ENCODE measurements at places on chromosomes 16 and 17.

DNA sequence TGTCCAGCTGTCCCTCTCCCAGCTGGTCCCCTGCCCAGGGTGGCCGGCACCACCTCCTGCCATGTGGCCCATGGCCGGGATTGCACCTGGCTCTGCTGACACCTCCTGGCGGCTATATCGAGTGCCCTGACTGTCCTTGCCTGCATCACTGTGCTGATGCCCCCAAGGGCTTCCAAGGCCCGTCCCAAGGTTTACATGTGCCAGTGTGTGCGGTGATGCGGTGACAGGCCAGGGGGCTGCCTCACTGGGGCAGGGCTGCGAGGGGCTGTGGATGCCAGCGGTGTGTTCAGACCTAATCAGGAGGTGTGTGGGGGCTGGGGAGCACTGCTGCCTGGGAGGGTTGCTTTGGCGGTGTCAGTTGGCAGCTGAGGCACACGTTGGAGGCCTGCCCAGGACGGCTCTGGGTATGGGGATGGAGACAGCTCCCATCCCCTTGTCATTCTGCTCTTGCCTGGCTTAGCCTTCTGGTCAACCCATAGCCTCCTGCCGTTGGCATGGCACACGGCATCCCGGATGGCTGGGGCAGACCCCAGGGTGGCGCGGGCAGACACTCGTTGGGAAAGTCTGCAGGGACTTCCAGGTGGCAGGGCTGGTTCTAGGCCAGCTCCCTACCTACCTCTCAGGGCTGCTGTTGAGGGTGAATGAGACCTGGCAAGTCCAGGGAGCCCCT lies 5.5 kb downstream of the MAP2K3 start:
- no peak for ATAC-seq

DNA sequence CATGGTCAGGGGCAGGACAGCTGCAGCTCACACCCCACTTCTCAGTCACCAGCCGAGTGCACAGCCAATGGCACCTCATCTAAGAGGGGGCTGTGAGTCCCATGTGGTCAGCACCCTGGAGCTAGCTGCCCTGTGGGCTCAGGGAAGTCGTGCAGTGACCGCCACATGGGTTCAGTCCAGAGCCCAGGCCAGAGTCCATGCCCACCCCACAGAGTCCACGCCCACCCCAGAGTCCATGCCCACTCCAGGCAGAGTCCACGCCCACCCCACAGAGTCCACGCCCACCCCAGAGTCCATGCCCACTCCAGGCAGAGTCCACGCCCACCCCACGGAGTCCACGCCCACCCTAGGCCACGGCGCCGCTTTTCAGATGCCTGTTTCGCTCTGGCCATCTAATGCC lies 24.1 kb downstream of the SLC7A5 start:
- no peak for ATAC-seq

DNA sequence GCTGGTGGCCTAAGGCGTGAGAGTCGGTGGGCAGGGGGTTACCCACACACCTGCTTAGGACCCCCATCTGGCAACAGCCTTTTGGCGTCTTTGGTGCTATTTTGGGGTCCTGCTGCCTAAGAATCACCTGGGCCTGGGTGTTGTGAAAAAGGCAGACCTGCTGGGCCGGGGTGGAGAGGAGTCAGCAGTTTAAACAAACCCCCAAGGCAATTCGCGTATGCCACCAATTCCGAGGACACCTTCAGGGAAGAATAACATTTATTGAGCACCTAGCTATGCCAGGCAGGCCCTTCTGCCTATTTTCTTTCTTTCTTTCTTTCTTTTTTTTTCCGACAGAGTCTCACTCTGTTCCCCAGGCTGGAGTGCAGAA lies 53.9 kb upstream of the TOB1 start:
- no peak for ATAC-seq

- ATAC-seq, result no peak
These were observed 10.8 kb downstream of the TP53 start for GRCh38 chr17:7676533-7676932.

GRCh38 chr17:80441133-80441578 lies 26.2 kb downstream of the ENDOV start:
- ATAC-seq, result no peak

DNA sequence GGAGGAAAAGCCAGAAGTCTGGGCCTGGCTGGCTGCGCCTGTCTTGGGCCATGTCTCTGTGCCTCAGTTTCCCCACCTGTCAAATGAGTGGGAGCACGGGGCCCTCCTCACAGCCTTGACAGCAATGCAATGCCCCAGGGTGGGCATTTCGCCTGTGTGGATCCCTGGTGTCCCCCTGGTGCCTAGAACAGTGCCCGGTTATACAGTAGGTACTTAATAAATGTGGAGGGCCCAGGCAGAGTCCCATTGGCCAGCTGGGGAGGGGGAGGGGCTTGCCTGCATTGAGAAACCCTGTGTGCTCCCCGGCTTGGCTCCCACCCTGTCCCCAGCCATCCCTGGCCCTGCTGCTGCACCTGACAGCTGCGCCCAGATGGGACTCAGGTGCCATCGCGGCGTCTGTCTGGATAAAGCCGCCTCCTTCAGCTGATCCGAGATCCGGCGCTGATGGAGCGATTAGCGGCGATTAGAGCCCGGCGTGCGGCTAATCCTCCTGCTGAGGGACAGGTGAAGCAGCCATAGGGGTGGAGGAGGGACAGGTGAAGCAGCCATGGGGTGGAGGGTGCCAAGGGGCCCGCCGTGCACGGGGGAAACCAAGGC lies 12.4 kb downstream of the ZFPM1 start:
- no peak for ATAC-seq

DNA sequence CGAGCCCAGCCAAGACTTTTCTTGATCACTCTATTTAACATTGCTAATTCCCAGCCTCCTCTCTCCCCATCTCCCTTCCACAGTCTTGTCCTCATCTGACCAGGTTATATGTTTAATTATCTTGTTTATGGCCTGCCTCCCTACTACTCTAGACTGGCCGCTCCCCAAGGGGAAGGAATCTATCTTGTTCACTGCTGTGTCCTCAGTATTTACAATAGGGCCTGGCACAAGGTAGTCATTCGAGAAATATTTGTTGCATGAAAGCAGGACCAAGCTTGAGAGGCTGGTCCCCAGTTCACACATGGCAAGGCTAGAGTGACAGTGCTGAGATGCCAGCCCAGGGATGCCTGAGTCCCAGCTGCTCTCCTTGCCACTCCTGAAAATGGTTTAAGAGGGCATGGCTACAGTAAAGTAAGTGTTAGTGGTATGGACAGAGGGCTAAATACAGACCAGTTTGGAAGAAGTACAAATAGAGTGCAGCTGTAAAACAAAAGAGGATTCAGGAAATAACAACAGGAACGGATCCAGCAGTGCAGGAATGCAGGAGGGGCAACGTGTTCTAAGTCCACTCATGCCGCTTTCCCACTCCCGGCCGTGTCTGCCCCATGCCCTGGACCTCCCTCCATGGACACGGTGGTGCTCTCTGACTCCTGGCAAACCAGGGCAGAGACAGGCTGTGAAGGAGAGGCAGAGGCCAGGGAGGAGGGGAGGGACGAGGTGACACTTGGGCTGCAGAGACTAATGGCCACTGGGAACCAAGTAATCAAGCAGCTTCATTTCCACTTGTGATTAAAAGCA lies 65.6 kb downstream of the TOM1L2 start:
- ATAC-seq, result no peak

DNA sequence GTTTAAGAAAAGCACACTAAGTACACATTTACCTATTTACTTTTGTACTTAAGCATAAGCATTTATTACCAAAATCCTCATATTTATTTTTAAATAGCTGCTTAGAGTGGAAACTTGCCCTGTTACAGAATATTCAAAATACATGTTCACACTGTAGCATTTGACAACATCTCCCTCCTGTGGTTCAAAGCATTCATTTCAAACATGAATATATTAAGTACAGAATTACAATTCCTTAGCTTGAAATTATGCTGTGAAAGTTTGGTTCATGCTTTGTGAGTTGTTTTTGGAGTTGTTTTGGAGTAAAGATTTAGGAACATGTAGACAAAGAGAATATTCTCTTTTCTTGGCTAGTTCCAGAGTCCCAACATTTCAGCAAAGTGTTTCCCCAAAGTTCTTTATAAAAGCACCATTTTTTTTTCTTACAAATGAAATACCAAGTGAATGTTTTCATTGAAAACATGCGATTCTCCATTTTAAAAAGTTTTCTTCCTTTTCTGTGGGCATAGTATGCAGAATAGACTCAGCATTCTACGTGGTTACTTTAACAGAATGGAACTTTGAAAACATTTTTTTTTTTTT lies 33.2 kb downstream of the TUBD1 start:
- ATAC-seq, result no peak

DNA sequence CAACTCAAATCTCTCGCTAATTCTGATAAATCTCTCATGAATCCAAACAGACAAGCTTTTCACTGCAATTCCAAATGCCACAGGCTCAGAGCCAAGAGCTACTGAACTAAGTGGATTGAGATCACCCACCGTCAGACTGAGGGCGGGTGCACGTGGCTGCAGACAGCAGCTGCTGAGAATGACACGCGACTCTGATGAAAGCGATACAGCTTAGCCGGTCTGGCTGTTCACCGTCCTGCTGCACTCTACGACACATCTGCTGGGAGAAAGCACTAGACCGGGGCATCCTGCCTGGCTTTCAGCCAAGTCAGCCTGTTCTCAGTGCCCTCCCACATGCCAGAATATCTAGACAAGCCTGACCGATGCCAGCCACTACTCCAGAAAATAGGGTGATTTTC lies 42.6 kb downstream of the KLHDC4 start:
- ATAC-seq, result peak; percentile 53

DNA sequence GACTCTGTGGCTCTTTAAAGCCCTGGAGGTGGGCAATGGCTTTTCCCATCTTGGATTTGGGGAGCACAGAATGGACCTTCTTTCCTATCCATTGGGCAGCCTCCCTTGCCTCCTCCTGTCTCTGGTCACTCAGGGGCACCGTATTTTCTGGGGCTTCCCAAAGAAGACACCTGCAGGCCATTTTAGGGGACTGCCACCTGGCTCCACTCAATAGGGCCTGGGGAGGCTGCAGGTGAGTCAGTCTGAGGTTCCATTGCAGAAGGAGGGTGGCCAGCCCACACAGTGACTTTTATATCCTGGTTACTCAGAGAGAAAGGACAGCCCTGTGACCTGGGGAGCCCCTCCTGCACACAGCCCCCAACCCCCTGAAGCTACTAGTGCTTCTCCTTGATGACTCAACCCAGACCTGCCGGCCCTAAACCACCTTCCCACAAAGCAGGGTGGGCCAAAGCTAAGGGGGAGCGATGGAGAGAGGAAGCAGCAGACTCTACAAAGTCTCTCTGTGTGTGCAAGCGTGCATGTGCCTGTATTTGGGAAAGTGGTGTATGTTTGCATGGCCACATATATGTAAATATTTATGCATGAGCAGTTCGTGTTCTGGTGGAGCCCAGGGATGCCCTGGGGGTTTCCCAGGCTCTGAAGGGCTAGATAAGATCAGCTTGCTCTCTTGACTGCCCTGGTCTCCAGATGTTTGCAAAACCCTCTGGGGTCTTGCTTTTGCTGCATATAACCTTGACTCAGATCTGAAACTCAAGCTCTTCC lies 5.0 kb downstream of the CX3CL1 start:
- ATAC-seq, result no peak

DNA sequence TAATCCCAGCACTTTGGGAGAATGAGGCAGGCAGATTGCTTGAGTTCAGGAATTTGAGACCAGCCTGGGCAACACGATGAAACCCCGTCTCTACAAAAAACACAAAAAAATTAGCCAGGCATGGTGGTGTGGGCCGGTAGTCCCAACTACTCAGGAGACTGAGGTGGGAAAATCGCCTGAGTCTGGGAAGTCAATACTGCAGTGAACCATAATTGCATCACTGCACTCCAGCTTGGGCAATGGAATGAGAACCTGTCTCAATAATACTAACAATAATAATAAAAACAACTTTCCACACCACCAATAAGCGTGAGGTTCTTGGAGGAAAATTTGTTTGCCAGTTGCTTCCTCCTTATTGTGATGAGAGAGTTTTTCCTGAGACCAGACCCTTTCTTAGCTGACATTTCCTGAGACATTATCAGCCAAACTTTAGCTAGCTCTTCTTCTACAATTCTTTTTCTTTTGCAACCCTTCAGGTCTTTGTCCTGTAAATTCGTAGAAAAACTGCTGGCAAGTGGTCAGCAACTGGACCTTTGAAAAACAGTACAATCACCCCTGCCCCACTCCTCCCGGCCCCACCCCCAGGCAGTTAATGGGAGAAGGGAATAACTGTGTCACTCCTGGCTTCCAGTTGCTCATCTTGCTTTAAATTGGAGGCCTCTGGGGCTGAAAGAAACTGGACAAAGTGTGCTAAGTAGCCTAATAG lies 3.5 kb upstream of the EZH1 start:
- ATAC-seq, result peak; percentile 40

Data from gastroesophageal sphincter (tissue), 4 donors.